C1 segment of cervical spinal cord (tissue), 14 donors: ENCODE measurements at places on chromosomes 13 and 19.

DNA sequence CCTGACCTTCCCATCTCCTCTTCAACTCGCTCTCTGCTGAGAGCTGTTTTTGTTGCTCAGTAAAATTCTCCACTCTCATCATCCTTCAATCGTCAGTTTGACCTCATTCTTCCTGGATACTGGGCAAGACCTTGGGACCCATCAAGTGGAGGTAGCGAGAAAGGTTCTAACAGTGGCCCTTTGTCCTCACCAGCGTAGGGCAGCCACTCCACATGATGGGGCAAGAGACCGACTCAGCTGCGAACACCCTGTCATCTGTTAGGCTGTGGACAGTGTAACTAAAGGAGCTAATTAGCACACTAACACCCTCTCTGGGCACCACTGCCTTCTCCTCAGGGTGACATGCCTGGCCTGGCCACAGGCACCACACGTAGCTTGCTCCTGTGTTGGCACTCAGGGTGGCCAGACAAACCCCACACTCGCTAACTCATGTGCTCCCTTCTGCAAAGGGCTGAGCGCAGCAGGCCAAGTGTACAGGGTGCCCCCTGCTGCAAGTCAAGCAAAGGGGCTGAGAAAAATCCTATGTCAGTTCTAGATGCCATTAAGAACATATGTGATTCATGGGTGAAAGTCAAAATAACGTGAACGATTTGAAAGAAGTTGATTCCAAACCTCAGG lies 1216.0 kb downstream of the SLITRK5 start:
- no peak for DNase-seq

- DNase-seq, result no peak
Observed at GRCh38 chr13:73440296-73440895, 381.6 kb downstream of the KLF5 start.

- no peak for DNase-seq
Observed at GRCh38 chr13:25525884-25526283, 154.1 kb downstream of the ATP8A2 start.

GRCh38 chr13:51844862-51845573 lies at the start of gene TMEM272:
TSS of gene TMEM272 (minus strand) at chr13:51845177. CDS start at chr13:51838530, 6,647 bp downstream.
- no peak for DNase-seq

GRCh38 chr13:94128430-94128829 lies 351.1 kb downstream of the DCT start:
- DNase-seq, result no peak

- DNase-seq, result no peak
Observed at GRCh38 chr13:43128504-43128961, 105.1 kb downstream of the DNAJC15 start.

- no peak for DNase-seq
Observed at GRCh38 chr19:55927991-55928390, 4.1 kb downstream of the NLRP13 start.

DNA sequence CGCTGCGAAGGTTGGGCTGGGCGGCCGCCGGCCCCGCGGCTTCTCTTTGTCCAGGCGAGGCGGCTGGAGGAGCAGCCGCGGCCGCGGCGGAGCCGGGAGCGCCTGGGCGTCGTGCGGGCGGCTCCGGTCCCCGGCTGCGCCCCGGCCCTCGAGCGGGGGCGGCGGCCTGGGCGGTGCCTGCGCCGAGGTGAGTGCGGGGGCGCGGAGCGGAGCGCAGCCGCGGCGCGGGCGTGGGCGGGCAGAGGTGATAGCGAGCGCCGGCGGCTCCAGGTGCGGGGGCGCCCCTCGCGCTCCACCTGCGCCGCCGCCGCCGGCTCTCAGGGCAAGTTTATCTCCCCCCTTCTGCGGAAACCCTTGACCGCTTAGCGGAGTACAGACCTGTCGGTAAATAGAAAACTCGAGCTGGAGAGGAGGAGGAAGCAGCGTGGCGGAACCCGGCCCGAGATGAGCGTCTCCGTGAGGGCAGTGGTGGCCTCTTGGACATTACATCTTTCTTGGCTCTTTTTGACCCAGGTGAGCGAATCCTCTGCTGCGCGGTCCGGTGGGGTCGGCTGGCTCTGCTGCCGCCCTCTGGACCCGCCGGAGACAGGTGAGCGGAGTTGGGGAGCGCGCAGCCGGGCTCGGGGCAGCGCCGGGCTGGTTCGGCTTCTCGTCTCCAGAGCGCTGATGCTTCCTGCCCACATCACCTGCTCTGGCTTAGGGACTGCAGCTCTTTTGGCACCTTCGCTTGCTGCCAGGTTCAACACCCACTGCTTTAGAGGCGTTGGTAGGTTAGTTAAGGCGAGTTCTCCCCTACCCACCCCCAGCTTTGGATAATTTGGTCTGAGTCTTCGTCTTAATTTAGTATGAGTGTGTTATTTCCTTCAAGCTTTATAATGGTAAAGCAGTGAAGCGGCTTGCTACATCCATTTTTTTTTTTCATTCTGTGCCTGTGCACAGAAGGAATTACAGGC lies at the start of gene MTUS2:
Gene MTUS2 (plus strand): TSS at position 241 of the 953 bp plus-strand sequence.
- no peak for DNase-seq

GRCh38 chr13:48078251-48078656 lies 16.6 kb downstream of the MED4 start:
- DNase-seq, result no peak
